ENCODE measurements at places on chromosomes 4 and X. TPM values are rescaled to one million over a fixed set of nuclear protein-coding genes. Genes with fewer than 3 reads are reported as not detected.

The SPANXN4 gene
- total RNA-seq, result not detected

The VCX3A gene
- total RNA-seq, result not detected

DNA sequence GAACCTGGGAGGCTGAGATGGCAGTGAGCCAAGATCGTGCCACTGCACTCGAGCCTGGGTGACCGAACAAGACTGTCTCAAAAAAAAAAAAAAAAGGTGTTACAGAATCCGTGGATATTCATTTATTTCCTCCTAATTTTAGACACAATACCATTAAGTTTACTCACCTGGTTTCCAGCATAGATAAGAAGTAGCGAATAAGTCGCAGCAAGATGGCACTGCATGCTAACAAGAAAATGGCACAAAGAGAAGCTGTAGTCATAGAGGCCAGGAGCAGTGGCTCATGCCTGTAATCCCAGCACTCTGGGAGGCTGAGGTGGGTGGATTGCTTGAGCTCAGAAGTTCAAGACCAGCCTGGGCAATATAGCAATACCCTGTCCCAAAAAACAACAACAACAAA, 17.0 kb upstream of the MOB1B start:
- no peak for DNase-seq

GRCh38 chrX:12890467-12890866, 16.0 kb upstream of the TLR8 start:
- no peak for DNase-seq

GRCh38 chr4:88419874-88420273, 37.0 kb upstream of the HERC5 start:
- DNase-seq, result no peak

DNA sequence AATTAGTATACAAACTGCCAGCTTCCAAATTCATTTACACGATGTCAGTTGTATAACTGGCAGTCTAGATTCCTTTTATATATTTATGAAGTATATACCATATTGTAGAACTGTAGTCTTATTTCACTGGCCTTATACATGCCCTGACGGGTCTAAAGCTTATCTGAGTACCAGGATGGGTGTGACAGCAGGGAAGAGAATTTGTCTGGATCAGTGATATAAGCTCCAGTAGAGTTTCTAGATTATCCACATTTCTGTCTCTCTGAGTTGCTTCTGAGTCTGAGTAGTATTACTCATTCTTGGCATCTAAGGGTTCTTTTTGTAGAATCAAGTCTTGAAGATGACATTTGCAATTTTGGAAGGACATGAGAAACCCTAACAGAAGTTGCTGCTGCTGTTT, 101.3 kb downstream of the RPA4 start:
- DNase-seq, result no peak

- DNase-seq, result no peak
These were observed 686 bp downstream of the FIP1L1 start for GRCh38 chr4:53378171-53378482.

DNA sequence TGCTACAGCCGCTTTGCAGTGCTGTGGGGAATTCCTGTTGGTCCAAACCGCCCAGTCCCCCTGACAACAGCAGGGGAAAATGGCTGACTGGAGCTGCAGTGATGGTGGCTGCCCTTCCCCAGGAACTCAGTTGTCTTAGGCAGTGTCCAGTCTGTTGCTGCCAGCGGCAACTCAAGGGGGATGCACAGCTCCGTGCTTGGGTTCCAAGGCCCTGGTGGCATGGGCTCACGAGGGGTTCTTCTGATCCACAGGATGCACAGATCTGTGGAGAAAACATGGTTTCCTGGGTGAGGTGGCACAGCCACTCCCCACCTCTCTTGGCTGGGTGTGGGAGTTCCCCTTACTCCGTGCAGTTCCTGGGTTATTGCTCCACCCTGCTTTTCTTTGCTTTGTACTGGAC, 261.2 kb downstream of the TLL1 start:
- DNase-seq, result no peak

- DNase-seq, result no peak
These were observed 313.0 kb downstream of the ARHGAP10 start for GRCh38 chr4:148044912-148045352.
